ENCODE measurements at places on chromosomes 6 and 20.

DNA sequence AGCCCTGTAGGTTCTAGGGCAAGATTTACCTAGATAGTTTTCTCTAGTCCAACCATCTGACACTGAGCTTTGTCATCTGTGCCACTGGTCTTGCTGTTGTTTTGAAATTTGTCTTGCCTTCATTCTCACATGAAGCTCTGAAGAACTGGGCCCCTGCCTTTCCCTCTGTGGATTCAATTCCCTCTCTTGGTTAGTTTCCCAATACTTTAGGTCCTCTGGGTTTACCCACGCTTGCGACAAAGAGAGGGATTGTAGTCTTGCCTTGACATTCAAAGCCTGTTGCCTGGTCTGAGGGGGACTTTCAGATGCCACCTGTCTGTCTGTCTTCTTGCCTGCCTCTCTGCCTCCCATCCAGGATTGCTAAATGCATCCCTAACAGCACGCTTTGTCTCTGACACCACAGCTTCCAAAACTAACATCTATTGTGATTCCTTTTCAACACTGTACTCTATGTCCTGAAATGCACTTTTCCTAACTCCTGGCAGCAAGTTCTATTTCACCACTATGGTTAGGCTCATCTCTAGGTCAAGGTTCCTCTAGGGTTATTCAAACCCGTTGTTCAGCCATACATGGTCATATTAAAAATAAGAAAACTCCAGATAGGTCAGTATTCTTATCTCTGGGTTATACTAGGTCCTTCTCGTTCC is 25.5 kb upstream of the MANEA start:
- no peak for DNase-seq

GRCh38 chr6:107750176-107750797 is 73.8 kb downstream of the SCML4 start:
- DNase-seq = no peak

DNA sequence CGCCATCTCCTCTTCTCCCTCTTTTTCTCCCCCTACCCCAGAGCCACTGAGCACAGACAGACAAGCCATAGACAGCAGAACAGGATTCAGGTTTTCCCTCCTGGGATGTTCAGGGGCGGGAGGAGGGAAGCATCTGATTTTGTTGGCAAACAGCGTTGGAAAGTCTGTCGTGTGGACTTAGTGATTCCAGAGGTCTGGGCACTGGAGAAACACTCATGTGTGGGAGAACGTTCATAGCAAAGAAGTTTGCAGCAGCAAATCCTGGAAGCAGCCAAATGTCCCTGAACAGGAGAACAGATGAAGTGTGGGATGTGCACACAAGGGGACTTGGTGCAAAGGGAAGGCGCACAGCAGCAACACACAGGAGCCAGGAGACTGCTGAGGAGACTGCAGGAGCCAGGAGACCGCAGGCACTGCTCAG is 264.1 kb upstream of the CDYL start:
- DNase-seq = no peak

DNA sequence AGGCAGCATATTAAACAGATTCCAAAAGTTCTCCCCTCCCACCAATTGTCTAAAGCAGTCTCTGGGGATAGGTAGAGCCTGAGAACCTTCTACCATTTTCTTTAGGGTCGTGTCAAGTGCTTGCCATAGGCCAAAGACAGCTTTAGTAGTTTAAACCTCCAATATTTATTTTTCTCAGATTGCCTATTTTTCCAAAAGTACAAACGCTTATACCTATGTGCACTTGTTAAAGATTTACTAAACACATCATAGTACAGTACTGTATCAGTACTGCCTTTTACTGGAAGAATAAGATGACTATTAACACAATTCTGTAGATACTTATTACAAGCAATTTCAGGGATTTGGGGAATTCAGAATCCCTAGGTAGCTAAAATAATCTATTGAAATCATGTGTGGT is 29.4 kb downstream of the AKIRIN2 start:
- no peak for DNase-seq

- peak; percentile 57 for DNase-seq
Measured at GRCh38 chr6:13767121-13767808, 47.1 kb downstream of the MCUR1 start.

GRCh38 chr6:129957941-129958898 is 60.2 kb upstream of the L3MBTL3 start:
- no peak for DNase-seq

GRCh38 chr6:139028215-139028657 is 309 bp upstream of the ABRACL start:
- DNase-seq = no peak

- no peak for DNase-seq
Measured at GRCh38 chr20:43446361-43446879, 11.3 kb upstream of the SRSF6 start.

DNA sequence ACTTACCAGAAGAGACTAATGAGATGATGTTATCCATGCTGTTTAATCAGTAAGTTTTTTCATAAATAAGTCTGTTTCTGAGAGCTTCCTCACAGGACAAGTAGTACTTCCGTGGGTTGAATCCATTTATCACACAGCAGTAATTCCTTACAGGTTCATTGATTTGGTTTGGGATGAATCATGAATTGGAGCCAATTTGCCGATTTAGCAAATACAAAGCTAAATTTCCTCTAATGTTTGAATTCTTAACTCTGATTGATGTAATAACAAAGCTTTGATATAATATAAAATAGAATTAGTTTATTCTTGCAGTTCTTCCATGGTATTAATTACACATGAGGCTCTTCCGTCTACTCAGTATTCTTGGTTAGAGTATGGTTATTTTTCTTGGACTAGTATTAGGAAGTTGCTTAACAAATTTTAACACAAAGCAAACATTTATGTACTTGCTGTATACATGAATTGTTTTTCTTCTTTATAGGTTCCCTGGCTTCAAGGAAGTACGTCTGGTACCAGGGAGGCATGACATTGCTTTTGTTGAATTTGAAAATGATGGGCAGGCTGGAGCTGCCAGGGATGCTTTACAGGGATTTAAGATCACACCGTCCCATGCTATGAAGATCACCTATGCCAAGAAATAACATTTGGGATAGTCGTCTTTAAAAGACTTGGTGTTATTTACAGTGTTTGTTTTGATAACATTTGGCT is 7.6 kb upstream of the OTOR start:
- DNase-seq = no peak

- DNase-seq = no peak
Measured at GRCh38 chr6:52415917-52416628, 4.1 kb upstream of the EFHC1 start.

DNA sequence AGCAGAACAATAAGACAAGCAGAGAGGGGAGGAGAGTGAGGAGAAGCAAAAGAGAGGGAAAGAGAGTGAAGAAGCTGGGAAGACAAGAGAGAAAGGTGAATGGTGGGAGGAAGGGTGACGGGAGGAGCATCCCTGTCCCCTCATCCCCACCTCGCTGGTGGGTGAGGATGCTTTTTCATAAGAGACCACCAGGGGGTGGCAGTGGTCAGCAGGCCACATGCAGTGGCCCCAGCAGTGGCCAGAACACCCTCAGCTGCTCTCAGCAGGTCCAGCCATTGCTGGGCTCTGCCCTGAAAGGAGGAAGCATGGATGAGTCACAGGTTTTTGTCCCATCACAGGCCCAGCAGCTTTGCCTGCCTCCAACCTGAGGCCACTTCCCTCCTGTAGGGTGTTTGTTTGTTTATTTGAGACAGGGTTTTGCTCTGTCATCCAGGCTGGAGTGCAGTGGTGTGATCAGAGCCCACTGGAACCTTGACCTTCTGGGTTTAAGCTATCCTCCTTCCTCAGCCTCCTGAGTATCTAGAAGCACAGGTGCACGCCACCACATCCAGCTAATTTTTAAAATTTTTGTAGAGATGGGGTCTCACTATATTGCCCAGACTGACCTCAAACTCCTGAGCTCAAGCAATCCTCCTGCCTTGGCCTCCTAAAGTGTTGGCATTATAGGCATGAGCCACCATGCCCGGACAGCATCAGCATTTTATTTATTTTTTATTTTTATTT is 24.0 kb downstream of the FGD2 start:
- DNase-seq = peak; percentile 64

GRCh38 chr6:45923831-45924391 is 91.7 kb downstream of the CLIC5 start:
- DNase-seq = no peak

GRCh38 chr6:79111549-79111948 is 33.5 kb upstream of the PHIP start:
- DNase-seq = no peak

- DNase-seq = no peak
Measured at GRCh38 chr6:3009930-3010329, 10.2 kb downstream of the NQO2 start.

DNA sequence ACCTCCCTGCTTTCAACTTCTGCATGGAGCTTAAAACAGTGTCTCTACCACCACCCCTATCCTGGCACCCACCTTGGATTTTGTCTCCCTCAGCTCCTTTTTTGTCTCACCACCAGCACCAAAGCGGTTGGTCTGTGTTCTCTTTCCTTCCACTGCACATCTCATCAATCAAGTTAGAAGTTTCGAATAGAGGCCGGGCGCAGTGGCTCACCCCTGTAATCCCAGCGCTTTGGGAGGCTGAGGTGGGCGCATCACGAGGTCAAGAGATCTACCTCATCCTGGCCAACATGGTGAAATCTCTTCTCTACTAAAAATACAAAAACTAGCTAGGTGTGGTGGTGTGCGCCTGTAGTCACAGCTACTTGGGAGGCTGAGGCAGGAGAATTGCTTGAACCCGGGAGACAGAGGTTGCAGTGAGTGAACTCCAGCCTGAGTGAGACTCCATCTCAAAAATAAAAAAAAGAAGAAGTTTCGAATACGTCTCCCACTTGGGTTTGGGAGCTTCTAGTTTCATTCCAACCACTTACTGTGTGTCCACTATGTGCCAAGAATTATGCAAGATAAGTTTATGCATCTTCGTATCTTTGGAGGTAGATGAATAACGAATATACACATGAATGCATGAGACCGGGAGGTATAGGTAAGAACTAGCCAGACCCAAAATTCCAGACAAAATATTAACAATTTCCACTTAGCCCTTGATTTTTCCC is 5.9 kb downstream of the PCED1A start:
- DNase-seq = no peak
